Esophagus mucosa (tissue), 1 donor: ENCODE measurements at places on chromosomes 6 and 20. TPM values are rescaled to one million over a fixed set of nuclear protein-coding genes. Genes with fewer than 3 reads are reported as not detected.

Gene ZC2HC1B
- total RNA-seq = not detected

Gene KIF6
- total RNA-seq = 0.24 TPM

Gene CDC5L
- total RNA-seq = 9.9 TPM

Gene ECT2L
- not detected for total RNA-seq

Gene MYMX
- total RNA-seq = 0.44 TPM

Gene DYNLT1
- total RNA-seq = 143 TPM

Gene HLA-DRA
- total RNA-seq = 38.7 TPM

Gene ADAT2
- 4.9 TPM for total RNA-seq

Gene AGER
- total RNA-seq = 2.7 TPM

Gene CASS4
- 0.28 TPM for total RNA-seq

Gene TCFL5
- 5.0 TPM for total RNA-seq

Gene OPN5
- total RNA-seq = not detected

Gene PLCB1
- total RNA-seq = 2.7 TPM

Gene SRMS
- 0.44 TPM for total RNA-seq

Gene E2F1
- total RNA-seq = 3.7 TPM

Gene PSMB9
- 11.7 TPM for total RNA-seq

Gene ARFGEF3
- total RNA-seq = 1.2 TPM

Gene C4B
- total RNA-seq = 5.3 TPM

Gene MICAL1
- 7.4 TPM for total RNA-seq

Gene VSTM2L
- 0.52 TPM for total RNA-seq

Gene BMP6
- total RNA-seq = 0.60 TPM

Gene GPANK1
- total RNA-seq = 8.2 TPM

Gene CFB
- total RNA-seq = 36.1 TPM

Gene PROKR2
- not detected for total RNA-seq

Gene OLIG3
- total RNA-seq = not detected

Gene ID1
- total RNA-seq = 299 TPM

Gene RAD21L1
- total RNA-seq = not detected

Gene BPIFB2
- total RNA-seq = 2.0 TPM

Gene TMEM200A
- 0.16 TPM for total RNA-seq

Gene HCK
- total RNA-seq = 2.9 TPM

Gene TDRD6
- total RNA-seq = 0.08 TPM

Gene EEF1A2
- total RNA-seq = 0.76 TPM

Gene PRND
- total RNA-seq = not detected

Gene WFDC12
- 5.1 TPM for total RNA-seq

Gene UBE2C
- total RNA-seq = 46.5 TPM

Gene FAM83B
- 71.8 TPM for total RNA-seq

Gene MMUT
- 15.3 TPM for total RNA-seq

Gene FRK
- total RNA-seq = 7.8 TPM

Gene BTN1A1
- not detected for total RNA-seq

Gene LST1
- 2.4 TPM for total RNA-seq

Gene AGPAT4
- total RNA-seq = 9.6 TPM

Gene ADISSP
- 29.1 TPM for total RNA-seq

Gene FAM210B
- total RNA-seq = 24.7 TPM

Gene EPPIN
- not detected for total RNA-seq

Gene C20orf141
- not detected for total RNA-seq
